ENCODE measurements at places on chromosomes 2 and 18. TPM values are rescaled to one million over a fixed set of nuclear protein-coding genes. Genes with fewer than 3 reads are reported as not detected.

GRCh38 chr2:237227190-237227589 is 141.5 kb downstream of the COPS8 start:
- peaks cover 11% of the 10 kb centered on the region for H3K4me1 ChIP-seq
- no peak overlapping the region for H3K4me3 ChIP-seq
- no peak for DNase-seq
- H3K27ac ChIP-seq: no peak overlapping the region
- H3K36me3 ChIP-seq: no peaks in the 10 kb centered on the region

GRCh38 chr2:148253685-148254084 is 232.8 kb downstream of the MBD5 start:
- H3K36me3 ChIP-seq: peaks cover 43% of the 10 kb centered on the region
- H3K4me1 ChIP-seq: no peaks in the 10 kb centered on the region
- no peak overlapping the region for H3K27ac ChIP-seq
- DNase-seq: peak; percentile 9
- H3K27me3 ChIP-seq: no peaks in the 10 kb centered on the region
- H3K4me3 ChIP-seq: no peak overlapping the region

PLGLB2 gene
- 0.54 TPM for total RNA-seq

- no peak overlapping the region for H3K4me3 ChIP-seq
- H3K27me3 ChIP-seq: no peaks in the 10 kb centered on the region
- H3K36me3 ChIP-seq: peaks cover 3% of the 10 kb centered on the region
- no peak for DNase-seq
- H3K27ac ChIP-seq: no peak overlapping the region
Observed at GRCh38 chr2:223786943-223787342, 50.4 kb downstream of the AP1S3 start.

- no peaks in the 10 kb centered on the region for H3K36me3 ChIP-seq
- H3K27ac ChIP-seq: no peak overlapping the region
- no peak overlapping the region for H3K4me3 ChIP-seq
- DNase-seq: no peak
- H3K4me1 ChIP-seq: no peaks in the 10 kb centered on the region
Observed at GRCh38 chr2:69111076-69111475, 98.1 kb downstream of the ANTXR1 start.

- H3K4me1 ChIP-seq: peaks cover 22% of the 10 kb centered on the region
- peaks cover 2% of the 10 kb centered on the region for H3K27me3 ChIP-seq
- H3K36me3 ChIP-seq: no peaks in the 10 kb centered on the region
- peak overlapping the region; percentile 73 for H3K27ac ChIP-seq
- peak; percentile 34 for DNase-seq
Observed at GRCh38 chr18:31658670-31659575, 25.5 kb downstream of the B4GALT6 start.

RFTN2 gene
- total RNA-seq: not detected

GRCh38 chr2:132984731-132985130 is 314.7 kb upstream of the LYPD1 start:
- no peaks in the 10 kb centered on the region for H3K27me3 ChIP-seq
- DNase-seq: no peak
- no peak overlapping the region for H3K27ac ChIP-seq
- no peaks in the 10 kb centered on the region for H3K36me3 ChIP-seq
- H3K4me3 ChIP-seq: no peak overlapping the region
- H3K4me1 ChIP-seq: no peaks in the 10 kb centered on the region

DNA sequence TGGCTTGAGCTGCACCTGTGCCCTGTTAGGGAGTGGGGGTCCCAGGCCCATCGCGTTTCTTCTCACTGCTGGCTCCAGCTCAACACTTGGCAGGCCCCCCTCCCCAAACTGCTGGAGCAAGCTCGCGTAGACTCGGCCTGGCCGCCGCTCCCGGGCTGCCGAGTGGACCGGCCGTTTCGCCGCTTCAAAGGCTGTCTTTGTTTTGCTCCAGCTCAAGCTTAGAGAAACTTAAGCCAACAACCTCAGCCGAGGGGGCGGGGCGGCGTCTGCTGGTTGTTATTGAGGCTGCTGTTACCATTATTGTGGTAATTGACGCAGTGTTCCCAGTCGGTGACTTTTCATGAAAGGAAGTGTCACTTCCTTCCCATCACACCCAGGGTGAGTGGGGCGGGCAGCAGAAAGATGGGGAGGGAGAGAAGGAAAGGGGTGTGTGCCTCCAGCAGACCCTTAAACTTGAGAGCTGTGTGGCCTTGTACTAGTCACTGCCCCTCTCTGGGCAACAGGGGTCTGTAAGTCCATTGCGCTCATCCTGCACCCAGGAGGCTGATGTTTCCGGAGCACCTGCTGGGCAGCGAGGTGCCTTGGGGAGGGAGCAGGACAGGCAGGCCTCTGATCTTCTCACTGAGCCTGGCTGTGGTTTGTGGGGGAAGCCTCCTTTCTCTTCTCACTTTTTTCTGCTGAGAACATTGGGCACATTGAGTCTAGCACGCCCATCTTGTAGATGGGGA is 2.1 kb downstream of the ARID5A start:
- no peaks in the 10 kb centered on the region for H3K27me3 ChIP-seq
- H3K27ac ChIP-seq: peak overlapping the region; percentile 96
- DNase-seq: peak; percentile 95
- H3K4me3 ChIP-seq: peak overlapping the region; percentile 97
- H3K4me1 ChIP-seq: peaks cover 64% of the 10 kb centered on the region

- peaks cover 86% of the 10 kb centered on the region for H3K36me3 ChIP-seq
- H3K27ac ChIP-seq: peak overlapping the region; percentile 93
- peak; percentile 35 for DNase-seq
- peak overlapping the region; percentile 55 for H3K4me3 ChIP-seq
- no peaks in the 10 kb centered on the region for H3K27me3 ChIP-seq
Observed at GRCh38 chr2:102366406-102367112, 11.0 kb downstream of the IL18R1 start.

LCT gene
- 0.16 TPM for total RNA-seq

CMPK2 gene
- 8.7 TPM for total RNA-seq

GRCh38 chr2:68920481-68921170 is 32.1 kb downstream of the GKN2 start:
- H3K27ac ChIP-seq: no peak overlapping the region
- no peak overlapping the region for H3K4me3 ChIP-seq
- H3K27me3 ChIP-seq: no peaks in the 10 kb centered on the region
- peaks cover 4% of the 10 kb centered on the region for H3K4me1 ChIP-seq
- no peak for DNase-seq

GRCh38 chr2:205885492-205886099 is 200.4 kb downstream of the INO80D start:
- peaks cover 16% of the 10 kb centered on the region for H3K27me3 ChIP-seq
- H3K27ac ChIP-seq: no peak overlapping the region
- H3K4me3 ChIP-seq: no peak overlapping the region
- H3K36me3 ChIP-seq: no peaks in the 10 kb centered on the region
- peak; percentile 86 for DNase-seq

- H3K4me1 ChIP-seq: peaks cover 8% of the 10 kb centered on the region
- no peak for DNase-seq
- no peak overlapping the region for H3K27ac ChIP-seq
Observed at GRCh38 chr2:177429688-177430325, 37.2 kb downstream of the AGPS start.

GALNT14 gene
- total RNA-seq: 0.83 TPM

CDCA7 gene
- 80.4 TPM for total RNA-seq

IRS1 gene
- 2.6 TPM for total RNA-seq

KIF1A gene
- total RNA-seq: 8.2 TPM

- H3K4me1 ChIP-seq: peaks cover 15% of the 10 kb centered on the region
- H3K27me3 ChIP-seq: no peaks in the 10 kb centered on the region
- no peak overlapping the region for H3K27ac ChIP-seq
- H3K36me3 ChIP-seq: no peaks in the 10 kb centered on the region
Observed at GRCh38 chr18:23053776-23054457, 81.4 kb upstream of the CABLES1 start.

GRCh38 chr2:156379071-156379470 is 46.5 kb upstream of the NR4A2 start:
- H3K4me3 ChIP-seq: no peak overlapping the region
- DNase-seq: no peak
- H3K27ac ChIP-seq: no peak overlapping the region
- H3K36me3 ChIP-seq: peaks cover 5% of the 10 kb centered on the region
- peaks cover 4% of the 10 kb centered on the region for H3K27me3 ChIP-seq
- H3K4me1 ChIP-seq: peaks cover 19% of the 10 kb centered on the region

DNA sequence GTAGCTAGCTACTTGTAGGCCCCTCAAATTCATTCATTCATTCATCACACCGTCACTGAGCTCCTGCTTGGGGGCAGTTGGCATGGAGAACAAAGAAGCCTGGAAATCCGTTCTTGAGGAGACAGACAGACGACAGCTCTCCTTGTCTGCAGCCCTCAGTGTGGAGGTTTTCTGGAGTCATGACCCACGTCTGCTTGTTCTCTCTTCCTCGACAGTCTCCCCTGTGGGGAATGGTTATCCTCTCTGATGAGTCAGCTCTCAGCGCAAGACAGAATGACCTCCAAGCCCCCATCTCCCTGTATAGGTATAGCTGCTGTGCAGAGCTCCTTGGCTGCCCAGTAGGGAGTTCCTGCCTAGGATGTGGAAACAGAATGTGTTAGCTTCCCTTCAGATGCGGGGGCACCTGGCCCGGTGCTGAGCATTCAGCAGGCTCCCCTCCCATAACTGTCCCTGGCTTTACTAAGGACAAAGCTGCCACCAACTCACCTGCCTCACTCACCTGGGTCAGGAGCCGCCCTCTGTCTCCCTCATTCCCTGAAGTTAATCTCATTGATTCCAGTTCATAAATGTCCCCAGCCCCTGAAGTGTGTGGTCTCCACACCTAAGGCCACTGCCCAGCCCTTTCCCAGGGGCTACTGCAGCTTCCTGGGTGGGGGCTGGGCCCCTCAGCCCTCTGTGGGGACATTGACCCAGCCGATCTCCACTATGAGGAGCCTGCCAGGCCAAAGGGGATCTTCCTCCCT is 124.7 kb downstream of the ACKR3 start:
- no peaks in the 10 kb centered on the region for H3K4me1 ChIP-seq
- H3K27ac ChIP-seq: no peak overlapping the region
- peaks cover 7% of the 10 kb centered on the region for H3K27me3 ChIP-seq
- no peak for DNase-seq
- no peaks in the 10 kb centered on the region for H3K36me3 ChIP-seq
- H3K4me3 ChIP-seq: no peak overlapping the region

Data from activated CD4-positive, alpha-beta T cell treated with anti-CD3 and anti-CD28 coated beads for 36 hours (primary cell).